ENCODE measurements at places on chromosomes 11 and 22. TPM values are rescaled to one million over a fixed set of nuclear protein-coding genes. Genes with fewer than 3 reads are reported as not detected.
A peak's percentile ranks its signal among the peaks of the same experiment; 100 is the strongest.

DNA sequence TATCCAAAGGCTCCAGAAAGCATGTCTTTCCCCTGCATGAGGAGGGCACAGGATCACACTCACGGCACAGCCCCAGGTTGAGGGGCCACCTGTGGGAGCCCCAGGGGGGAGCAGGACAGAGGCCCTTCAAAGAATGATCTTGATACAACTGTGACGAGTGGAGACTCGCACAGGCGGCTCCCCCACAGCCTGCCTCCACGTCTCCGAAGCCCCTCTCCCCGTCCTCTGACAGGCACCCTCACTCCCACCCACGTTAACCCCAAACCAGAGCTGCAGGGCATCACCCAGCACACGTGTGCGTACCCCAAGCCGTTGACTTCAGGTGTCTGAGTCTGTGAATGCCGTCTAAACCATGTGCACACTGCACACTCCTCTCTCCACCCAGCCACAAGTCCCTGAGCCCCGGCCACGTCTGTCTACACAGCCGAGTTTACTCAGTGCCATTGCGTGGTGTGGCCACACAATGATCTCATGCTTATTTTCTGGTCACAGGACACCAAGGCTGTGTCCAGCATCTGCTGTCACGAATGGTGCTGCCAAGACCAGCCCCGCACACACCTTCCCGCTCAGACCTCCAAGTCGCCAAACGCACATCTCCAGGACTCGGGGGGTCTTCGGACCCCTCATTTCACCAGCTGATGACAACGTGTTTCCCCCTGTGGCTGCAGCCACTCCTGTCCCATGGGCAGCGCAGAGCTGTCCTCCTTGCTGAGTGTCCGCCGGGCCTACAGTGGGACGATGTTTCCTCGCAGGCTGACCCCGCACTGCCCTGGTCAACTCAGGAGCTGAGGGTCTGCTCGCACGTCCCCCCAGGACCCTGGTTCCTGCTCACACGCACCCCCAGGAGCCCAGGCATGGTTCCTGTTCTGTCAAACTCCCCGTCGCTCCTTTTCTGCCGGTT is 251.2 kb downstream of the BRD1 start:
- DNase-seq = no peak

DNA sequence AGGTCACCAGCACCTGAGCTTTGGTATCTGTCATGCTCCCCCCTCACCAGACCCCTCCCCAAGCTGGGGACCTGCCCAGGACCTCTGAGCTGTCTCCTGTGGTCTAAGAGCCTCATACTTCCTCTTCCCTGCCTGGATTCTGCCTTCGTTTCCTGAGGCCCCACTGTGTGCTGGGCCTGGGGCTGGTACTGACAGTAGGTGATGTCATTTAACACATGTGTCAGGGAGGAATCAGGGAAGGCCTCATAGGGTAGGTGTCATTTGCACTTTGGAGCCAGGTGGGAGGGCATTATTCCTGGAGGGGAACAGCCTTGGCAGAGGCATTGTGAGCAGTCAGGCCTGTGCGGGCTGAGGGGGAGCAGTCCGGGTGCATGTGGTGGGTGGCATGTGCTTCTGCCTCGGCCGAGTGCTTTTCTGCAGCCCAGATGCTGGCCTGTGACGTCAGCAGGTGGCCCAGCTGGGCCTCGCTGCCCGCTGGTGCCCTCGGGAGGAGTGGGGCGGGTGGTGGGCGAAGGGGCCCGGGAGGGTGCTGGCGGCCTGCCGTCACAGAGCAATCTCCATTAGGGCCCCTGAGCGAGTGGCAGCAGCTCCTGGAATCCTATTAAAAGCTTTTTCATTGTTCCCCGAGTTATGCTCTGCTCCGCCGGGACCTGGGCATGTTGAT is 9.1 kb downstream of the FLRT1 start:
- DNase-seq = no peak

GRCh38 chr11:304915-305843 is 2.4 kb upstream of the IFITM2 start:
- DNase-seq = peak; percentile 50

DNA sequence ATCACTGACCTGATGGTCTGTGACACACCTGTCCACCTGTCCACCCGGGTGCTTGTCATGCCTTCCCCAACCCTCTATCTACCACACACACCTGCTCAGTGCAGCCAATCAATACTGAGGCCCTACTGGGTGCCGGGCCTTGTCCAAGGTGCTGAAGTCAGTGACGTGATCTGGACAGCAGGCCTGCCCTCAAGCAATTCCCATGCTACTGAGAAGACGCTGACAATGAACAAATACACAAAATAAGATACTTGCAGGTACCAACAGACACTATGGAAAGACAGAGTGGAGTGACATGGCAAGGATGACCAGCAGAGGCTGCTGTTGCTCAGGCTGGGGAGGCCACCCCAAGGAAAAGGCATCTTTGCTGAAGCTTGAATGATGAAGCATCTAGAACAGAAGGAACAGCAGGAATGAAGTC is 21.2 kb downstream of the PLAAT3 start:
- DNase-seq = no peak

- no peak for DNase-seq
Observed at GRCh38 chr11:119691701-119692539, 37.1 kb downstream of the NECTIN1 start.

GRCh38 chr11:83922318-83922717 is 636.2 kb upstream of the CCDC90B start:
- DNase-seq = no peak

KCNE3 gene
- total RNA-seq = 2.9 TPM

HSD17B12 gene
- 49.3 TPM for total RNA-seq

DNA sequence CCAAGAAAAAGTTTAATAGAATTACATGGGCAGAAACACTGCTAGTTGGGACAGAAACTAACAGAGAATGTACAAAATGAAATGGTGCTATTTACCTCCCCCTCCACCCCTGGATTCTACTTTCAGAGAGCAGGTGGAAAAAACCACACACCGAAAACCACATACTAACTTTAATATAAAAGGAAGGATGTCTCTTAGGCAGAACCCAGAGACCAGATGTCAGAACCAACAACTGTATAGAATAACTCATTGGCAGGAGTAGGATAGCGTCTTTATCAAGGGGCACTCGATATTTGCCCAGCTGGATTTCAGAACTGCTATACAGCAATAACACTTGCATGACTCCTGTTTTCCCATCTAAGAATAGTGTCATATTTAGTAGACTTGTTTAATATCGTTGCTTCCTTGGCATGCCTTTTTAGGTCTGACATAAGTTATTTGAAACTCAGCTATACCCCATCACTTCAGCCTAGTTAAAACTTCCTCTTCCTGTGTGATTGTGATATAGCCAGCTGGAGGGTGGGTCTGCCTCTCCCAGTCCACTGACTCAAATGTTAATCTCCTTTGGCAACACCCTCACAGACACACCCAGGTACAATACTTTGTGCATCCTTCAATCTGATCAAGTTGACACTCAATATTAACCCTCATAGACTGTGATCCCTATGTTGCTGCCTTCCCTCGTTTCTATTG is 1.2 kb downstream of the SLC22A25 start:
- DNase-seq = no peak

DNA sequence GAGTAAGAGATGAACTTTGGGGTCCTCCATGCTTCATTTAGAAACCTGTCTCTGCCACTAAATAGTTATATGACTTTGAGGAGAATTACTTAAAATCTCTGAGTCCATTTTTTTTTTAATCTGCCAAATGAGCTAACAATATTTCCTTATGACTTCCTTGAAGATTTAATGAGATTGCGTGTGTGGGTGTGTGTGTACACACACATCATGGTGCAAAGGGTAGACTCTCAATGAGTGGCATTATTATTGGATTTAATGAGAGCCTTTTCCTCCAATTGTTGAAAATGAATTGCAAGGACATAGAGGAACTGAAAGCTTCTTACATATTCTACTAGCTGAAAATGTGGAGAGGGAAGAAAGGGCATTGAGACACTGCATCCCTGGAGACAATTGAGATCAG is 573.5 kb upstream of the LUZP2 start:
- DNase-seq = no peak

PHLDA2 gene
- 26.4 TPM for total RNA-seq

DNA sequence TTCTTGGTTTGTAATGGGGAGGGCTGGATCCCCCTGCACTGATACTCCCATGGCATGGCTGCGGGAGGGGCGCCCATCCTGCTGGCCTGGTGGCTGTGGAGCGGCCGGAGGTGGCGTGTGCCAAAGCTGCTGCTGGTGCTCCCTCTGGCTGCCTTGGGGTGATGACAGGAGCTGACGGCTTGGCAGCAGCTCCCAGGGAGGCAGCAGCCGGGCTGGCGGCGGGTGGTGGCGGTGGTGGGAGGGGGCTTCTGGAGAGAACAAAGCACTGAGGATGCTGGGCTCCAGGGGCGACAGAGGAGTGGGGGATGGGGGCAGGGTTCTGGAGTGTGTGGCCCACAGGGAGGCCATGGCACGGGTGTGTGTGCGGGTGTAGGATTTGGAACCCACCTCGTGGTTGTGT is 11.4 kb upstream of the MPPED1 start:
- DNase-seq = no peak

GRCh38 chr11:65210361-65210731 is 28.6 kb downstream of the CAPN1 start:
- DNase-seq = no peak

DNA sequence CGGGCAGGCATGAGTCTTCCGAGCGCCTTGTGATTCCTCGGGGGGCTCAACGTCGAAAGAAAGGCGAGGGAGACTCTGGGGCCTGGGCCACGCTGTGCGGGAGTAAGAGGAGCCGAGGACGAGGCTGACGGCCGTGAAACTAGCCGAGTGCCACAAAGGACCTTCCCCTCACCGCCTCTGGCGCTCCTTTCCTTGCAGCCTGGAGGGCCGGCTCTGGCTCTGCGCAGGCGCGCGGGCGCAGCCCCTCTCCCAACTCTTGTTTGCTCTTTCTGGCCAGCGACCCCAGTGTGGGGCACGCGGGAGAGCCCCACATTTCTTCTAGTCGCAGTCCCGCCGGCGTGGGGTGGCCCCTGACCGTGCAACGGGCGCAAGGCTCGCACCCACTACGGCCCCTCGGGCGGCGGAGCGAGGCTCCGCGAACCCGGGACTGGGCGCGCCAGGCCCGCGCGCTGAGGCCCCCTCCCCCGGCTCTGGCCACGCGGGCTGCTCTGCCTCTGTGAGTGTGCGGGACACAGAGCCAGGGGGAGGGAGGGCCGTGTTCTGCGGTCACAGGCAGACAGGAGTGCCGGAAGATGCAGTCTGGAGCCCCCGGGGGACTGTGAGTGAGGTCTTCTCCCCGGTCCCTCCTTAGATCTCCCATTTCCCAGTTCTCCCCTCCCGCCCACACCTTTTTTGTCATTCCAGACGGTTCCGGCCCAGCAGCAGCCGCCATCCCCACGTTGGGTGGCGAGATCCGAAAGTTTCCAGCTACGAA is 1.0 kb upstream of the TOB2 start:
- peak; percentile 74 for DNase-seq

DNA sequence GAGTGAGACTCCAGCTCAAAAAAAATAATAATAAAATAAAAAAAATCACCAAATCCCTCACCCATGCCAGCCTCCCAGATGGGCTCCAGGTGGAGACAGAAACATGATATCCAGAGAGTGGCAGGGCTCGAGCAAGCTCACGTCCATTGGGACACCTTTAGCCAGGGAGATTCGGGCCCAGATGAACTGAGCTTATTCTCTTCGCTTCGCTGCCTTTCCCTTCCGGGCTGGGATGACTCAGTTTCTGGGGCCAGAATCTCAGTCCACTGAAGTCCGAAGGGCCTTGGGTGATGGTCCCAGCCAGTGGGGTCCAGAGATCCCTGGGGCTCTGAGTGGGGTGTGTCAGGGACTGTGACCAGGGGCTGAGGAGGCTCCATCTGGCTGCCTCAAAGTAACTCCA is 23.0 kb upstream of the MYEOV start:
- DNase-seq = no peak

- DNase-seq = peak; percentile 45
Observed at GRCh38 chr11:118488480-118489109, 38.7 kb upstream of the TTC36 start.

KDM4E gene
- not detected for total RNA-seq

GRCh38 chr11:117610045-117610444 is 187.0 kb downstream of the DSCAML1 start:
- peak; percentile 63 for DNase-seq

DNA sequence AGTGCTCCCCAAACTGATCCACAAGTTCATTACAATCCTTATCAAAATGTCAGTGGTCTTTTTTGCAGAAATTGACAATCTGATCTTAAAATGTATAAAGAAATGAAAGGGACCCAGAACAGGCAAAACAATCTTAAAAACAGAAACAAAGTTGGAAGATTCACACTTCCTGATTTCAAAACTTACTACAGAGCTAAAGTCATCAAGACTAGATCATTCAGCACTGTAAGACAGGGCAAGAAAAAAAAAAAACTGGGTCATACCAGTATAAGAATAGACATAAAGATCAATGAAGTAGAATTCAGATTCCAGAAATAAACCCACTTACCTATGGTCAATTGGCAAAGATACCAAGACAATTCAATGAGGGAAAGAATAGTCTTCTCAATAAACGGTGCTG is 4.5 kb upstream of the STK33 start:
- DNase-seq = no peak

DNA sequence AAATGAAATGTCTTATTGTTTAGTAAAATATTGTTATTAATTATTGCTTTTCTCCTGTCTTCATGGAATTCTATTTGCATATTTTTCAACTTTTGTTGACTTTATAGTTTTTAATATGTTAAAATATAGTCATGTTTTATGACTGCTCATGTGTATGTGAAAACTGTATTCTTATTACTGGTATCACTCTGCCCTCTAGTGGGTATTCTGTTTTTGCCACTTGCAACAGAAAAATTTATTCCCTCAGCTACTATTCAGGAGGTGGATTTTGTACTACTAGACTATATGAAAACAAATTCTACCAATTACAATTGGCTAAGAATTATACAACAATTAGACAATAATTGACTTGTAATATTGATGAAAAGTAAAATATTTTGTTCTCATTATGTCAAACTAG is 45.0 kb downstream of the OR4C6 start:
- no peak for DNase-seq

DNA sequence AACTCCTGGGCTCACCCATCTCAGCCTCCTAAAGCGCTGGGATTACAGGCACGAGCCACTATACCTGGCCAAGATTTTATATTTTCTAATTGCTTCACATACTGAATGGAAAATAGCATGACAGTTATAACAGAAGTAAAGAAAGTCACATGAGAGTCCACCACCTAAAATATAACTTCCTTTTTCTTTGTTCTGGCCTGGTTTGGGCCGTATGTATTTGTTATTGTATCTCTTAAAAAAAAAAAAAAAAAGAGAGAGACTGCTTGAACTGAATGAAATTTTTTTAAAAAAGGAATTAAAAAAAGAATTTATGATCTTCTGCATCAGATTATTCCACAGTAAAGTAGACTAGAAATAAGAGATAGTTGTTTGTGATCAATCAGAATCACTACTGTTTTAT is 86.0 kb upstream of the GRIK4 start:
- no peak for DNase-seq

KRTAP5-7 gene
- not detected for total RNA-seq

GRCh38 chr11:60761436-60762190 is 4.9 kb downstream of the MS4A15 start:
- DNase-seq = no peak

Measured in MG63 (cell line).